Stimulated activated CD4-positive, alpha-beta T cell treated with anti-CD3 and anti-CD28 coated beads, Interleukin-2, amount 100 ng/mL, for 4 hours (primary cell): ENCODE measurements at places on chromosomes 7 and 10.

GRCh38 chr10:10722422-10722821 is 295.2 kb upstream of the CELF2 start:
- DNase-seq = no peak

GRCh38 chr10:54666192-54666591 is 134.8 kb downstream of the PCDH15 start:
- no peak for DNase-seq

- DNase-seq = no peak
These were observed 32.9 kb downstream of the VOPP1 start for GRCh38 chr7:55539380-55539779.

GRCh38 chr10:60461688-60462087 is 72.0 kb upstream of the ANK3 start:
- no peak for DNase-seq

DNA sequence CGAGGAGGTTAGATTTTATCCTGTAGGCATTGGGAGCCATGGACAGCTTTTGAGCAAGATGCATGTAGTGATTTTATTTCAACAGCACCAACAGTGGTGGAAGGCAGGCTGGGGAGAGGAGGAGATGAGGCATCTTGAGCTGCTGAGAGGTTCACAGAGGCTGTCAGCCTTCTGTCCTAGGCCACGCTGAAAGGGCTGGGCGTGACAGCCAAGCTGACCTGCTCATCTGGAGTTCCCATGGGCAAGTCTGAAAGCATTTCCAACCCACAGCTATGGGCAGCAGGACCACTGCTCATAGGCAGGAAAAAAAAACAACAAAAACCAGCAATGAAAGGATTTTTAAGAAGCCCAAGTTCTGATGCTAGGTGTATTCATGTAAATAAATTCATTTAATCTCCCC is 7.7 kb downstream of the NEURL1 start:
- no peak for DNase-seq

DNA sequence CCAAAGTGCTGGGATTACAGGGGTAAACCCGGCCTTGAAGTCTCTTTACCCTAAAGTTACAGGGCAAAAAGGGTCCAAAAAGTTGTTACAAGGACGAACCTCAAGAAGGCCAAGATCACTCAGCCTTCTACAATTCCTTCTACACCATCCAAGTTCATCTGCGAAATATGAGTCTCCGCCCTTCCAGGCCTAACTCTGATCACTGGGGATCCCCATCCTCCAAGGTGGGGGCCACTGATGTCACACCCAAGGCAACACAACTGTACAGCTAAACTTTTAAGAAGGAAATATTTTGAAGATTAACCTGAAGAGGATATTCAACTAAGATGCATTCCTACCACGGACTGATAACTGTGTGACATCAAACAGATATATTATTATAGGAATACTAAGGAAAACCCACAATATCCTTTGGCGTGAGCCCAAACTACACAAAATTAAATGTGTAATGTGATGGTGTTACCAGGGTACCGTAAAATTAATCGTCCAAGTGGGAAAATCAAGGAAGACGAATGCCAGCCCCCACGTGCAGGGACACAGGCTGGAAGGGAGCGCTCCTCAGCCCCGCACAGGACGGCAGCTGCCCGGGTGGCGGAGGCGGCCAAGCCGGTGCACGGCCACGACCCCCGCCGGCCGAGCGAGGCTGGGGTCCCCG is 1.0 kb downstream of the PAXIP1 start:
- DNase-seq = no peak

- no peak for DNase-seq
These were observed 121.9 kb downstream of the SMURF1 start for GRCh38 chr7:99021941-99022560.

- no peak for DNase-seq
These were observed 157.4 kb downstream of the SKIDA1 start for GRCh38 chr10:21368022-21368582.

GRCh38 chr10:5891009-5891408 is 966 bp downstream of the FBH1 start:
- no peak for DNase-seq

GRCh38 chr10:114232561-114233176 is 6.4 kb upstream of the VWA2 start:
- no peak for DNase-seq

DNA sequence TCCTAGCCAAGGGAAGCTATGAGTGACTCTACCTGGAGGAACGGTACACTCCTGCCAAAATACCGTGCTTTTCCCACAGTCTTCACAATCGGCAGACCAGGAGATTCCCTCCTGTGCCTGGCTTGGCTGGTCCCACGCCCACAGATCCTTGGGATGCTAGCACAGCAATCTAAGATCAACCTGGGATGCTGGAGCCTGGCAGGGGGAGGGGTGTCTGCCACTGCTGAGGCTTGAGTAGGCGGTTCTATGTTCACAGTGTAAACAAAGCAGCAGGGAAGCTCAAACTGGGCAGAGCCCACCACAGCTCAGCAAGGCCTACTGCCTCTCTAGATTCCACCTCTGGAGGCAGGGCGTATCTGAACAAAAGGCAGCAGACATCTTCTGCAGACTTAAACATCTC is 295.3 kb downstream of the ELMO1 start:
- no peak for DNase-seq

DNA sequence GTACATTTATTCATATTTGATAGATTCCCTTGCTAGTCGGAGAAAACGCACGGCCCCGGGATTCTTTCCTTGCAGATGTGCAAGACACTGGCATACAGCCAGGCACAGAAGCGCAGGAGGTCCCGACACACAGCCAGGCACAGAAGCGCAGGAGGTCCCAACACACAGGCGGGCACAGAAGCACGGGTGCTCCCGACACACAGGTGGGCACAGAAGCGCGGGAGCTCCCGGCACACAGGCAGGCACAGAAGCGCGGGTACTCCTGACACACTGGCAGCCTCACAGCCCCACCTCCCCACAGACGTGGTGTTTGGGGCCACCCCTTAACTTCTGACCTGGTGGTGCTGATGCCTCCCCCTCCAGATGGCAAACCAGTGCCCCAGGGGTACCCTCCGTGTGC is 237.3 kb downstream of the ZMYND11 start:
- DNase-seq = no peak

GRCh38 chr7:127983804-127984332 is 47.4 kb downstream of the LRRC4 start:
- DNase-seq = no peak

DNA sequence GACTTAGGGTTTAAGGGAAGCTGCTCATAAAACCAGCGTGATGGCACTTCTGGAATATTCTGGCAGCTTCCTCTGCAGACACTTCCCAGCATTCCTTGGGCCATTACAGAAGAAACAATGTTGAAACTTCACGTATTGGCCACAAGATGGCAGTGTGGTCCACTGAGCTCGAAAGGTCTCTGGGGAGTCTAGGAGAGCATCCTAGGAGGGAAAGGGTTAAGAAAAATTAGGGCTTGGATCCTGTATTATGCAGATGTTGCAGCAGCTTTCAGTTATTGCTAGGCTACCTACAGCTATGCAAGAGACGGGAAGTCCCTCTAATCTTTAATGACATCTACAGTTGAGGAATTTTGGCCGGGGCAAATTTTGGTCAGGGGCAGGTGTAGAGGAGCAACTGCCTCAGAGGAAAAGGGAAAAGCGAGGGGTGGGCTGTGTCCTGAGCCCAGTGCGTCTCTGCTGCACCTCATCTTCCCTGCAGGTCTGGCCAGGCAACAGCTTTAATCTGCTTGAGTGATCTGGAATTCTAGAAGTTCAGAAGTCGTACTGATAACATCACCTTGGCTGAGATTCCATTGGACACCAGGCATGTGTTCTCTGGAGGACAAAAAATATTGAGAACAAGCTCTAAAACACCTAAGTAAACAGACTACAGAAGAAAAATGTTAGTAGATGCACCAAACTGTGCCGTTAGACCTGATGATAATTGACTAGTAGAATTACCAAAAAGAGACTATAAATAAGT is 220.8 kb upstream of the PRSS58 start:
- no peak for DNase-seq

GRCh38 chr7:127396184-127396583 is 3.7 kb upstream of the ZNF800 start:
- DNase-seq = no peak

DNA sequence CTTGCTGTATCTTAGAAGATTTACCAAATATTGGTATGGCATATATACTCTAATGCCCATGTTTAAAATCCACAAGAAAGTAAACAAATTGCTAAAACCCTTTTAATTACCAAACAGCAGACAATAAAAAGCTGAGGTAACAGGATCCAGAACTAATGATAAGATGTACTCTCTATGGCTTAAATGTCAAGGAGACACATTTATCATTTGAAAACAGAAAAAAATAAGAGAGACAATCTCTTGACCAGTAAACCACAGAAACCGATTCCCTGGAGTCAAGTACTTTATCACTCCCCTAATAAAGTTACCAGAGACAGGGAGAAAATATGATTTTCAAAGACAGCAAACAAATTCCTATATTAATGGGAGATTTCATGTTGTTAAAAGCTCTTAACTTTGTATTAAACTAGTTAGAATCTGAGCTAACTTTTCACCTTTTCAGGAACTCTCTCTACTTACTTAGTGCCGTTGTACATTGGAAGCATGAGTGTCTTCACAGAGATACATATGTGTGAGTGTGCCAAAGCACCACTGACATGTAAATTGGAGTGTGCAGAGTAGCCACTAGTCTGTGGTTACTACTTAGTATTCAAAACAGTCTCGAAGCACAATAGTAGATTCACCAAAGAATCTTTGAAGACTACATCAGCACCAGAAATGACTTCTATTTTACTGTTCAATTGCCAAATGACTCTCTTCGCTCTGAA is 44.2 kb downstream of the TSPAN12 start:
- DNase-seq = no peak

GRCh38 chr10:77564731-77565589 is 72.6 kb downstream of the KCNMA1 start:
- DNase-seq = no peak

DNA sequence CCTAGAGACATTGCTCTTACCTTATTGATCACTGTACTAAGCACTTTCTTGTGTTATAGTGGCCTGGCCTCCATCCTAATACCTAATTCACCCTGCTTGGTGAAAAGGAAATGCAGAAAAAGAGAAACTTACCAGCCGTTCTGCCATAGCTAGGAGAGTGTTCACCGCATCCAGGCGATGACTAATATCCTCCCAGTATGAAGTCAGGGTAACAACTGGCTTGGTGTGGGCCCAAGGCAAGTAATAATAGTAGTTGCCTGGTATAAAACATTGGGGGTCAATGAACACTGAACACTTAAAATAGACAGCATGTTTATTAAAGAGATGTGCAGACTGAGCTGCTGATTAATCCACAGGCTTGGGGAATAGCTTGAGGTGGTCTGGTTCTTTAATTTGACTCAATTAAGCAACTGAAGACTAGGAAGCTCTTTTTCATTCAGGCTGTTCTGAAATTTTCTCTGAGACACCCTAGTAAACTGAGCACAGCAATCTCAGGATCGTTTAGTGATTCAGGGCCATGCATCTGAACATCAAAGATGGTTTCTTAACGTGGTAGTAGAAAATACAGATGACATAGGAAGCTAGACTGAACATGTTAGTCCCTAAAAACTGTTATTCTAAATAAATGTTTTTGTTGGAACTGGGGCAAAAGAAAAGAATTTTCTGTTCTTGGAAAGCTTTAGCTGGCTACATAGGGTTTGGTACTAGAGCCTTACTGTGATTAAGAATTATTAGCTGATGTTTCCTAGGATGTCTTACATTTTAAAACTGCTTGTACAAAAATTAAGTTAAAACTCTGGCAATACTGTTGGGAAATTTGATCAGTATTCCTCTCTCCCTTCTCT is 102.2 kb downstream of the MYOF start:
- no peak for DNase-seq

GRCh38 chr7:3494947-3495346 is 193.9 kb downstream of the SDK1 start:
- DNase-seq = no peak

DNA sequence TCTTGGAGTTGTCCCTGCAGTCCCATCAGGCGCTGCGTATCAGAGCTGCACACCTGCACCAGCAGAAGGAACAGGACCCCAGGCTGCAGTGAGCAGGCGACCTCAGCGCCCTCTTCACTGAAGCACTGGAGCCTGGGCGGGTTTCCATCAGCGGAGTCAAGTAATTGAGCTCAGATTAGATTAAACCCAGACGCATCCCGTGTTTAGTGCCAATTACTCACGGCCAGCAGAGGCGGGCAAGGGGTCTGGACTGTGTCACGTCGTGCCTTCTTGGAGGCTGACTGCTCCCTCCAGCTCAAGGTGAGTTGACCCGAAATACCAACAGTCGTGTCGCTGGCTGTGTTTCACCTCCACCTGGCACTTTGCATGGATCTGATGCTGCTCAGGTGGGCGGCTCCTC is 123.6 kb downstream of the CXCL12 start:
- no peak for DNase-seq

DNA sequence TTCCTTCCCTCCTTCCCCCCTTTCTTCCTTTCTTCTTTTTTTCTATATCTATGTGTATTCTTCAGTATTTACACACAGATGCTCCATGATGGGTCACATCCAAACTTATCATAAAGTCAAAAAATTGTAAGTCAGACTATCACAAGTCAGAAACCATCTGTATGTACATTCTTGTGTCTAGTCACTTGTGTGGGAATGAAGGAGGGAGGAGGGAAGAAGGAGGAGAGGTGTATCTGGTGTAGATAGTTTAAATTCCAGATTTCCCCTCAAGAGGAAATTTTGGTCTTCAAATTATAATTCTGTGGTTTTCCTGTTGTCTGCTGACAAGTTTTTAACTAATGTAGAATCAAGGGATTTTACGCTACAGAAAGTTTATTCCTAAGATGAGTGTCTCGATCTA is 287.2 kb downstream of the ETV1 start:
- no peak for DNase-seq

- DNase-seq = no peak
These were observed 206.3 kb upstream of the FZD8 start for GRCh38 chr10:35848412-35848811.

GRCh38 chr10:95741807-95742467 is 14.0 kb upstream of the ENTPD1 start:
- DNase-seq = no peak

DNA sequence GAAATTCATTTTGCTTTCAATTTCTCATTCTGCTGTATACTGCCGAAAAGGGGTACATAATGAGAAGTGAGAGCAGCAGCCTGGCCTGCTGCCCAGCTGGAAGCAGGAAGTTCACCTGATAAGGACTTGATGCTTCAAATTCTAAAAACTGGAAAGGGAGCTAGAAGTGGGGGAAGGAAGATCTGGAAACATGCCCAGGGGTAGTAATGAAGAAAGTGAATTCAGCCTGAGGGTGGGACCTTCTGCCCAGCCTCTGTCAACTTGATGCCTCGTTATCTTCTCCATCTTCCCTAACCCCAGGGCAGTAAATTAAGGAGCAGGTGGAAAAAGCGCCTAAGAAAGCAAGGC is 69.4 kb downstream of the ARMH3 start:
- no peak for DNase-seq

DNA sequence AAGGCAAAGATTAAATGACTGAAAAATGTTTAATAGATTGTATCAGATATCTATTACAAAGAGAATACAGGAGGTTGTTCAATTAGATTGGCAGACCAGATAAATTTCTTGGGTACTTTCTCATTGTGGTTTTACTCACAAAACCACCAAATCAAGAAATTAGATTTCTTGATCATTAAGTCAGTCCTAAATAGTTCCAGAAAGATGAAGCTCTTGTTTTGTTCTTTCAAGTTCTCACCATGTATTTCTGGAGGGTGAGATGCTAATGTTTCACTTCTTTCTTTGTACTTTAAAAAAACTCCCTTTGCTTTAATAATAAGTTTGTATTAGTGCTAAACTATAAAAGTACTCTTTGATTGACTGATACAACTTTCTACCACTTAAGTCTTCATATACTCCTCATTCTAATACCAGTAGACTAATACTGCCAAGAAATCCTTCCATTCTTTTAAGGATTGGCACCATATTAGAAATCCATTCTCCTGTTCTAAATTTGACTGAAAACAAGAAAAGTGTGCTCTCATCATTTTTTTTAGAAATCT is 69.4 kb downstream of the RNF133 start:
- DNase-seq = no peak
